ENCODE measurements at places on chromosomes 16 and 17. TPM values are rescaled to one million over a fixed set of nuclear protein-coding genes. Genes with fewer than 3 reads are reported as not detected.
A peak's percentile ranks its signal among the peaks of the same experiment; 100 is the strongest.

Gene SLC5A11
- total RNA-seq, result 0.15 TPM

Gene CACNA1H
- total RNA-seq, result 1.8 TPM

Gene GJD3
- not detected for total RNA-seq

DNA sequence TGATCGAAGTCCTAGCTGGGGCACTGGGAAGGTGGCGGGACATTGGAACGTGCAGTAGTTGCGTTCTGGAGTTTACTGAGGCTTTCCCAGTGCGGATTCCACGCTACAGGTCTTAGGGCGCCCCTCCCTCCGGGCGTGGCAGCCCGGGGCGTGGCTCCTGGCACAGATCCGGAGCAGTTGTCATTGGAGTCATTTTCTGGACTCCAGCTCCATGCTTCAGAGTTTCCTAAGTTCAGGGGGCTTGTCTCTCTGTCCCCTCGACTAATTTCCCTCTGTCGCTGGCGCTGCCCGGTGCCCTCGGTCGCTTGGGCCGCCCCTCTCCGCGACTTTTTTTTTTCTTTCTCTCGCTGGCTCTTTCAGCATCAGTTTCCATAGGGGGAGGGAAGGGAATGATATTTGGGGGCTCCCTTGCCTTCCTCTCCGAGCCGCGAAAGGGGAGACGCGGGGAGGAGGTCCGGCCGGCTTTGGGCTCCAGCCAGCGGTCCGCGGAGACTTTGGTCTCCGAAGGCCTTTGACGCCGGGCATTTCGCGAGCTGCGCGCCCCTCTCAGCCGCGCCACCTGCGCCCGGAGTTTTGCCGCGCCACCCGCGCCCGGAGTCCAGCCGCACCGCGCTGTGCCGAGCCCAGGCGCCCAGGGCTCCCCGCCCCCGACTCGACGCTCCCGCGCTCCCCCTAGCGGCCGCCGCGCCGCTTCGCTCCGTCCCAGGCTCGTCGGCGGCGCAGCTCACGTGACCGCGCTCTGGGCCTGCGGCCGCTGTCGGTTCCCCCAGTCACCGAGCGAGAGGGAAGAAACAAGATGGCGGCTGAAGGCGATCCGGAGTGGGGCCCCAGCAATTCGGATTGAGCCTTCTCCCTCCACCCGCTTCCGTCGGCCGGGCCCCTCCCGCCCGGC is at the start of gene BPTF:
TSS of gene BPTF (plus strand) at position 769 of the 892 bp plus-strand sequence. CDS start 222 bp downstream, outside the sequence.
- H3K27ac ChIP-seq, result peak within 1 kb of the TSS; percentile 74
- H3K4me1 ChIP-seq, result peaks cover 17% of the 10 kb centered on the region
- peak; percentile 91 for DNase-seq
- no peaks in the 10 kb centered on the region for H3K36me3 ChIP-seq
- peak within 1 kb of the TSS; percentile 77 for H3K4me3 ChIP-seq

- no peaks in the 10 kb centered on the region for H3K36me3 ChIP-seq
- no peaks in the 10 kb centered on the region for H3K27me3 ChIP-seq
- peak overlapping the region; percentile 97 for H3K27ac ChIP-seq
- peaks cover 4% of the 10 kb centered on the region for H3K4me1 ChIP-seq
- peak; percentile 16 for DNase-seq
Observed at GRCh38 chr17:82098939-82099763, 1.1 kb upstream of the FASN start.

- H3K4me1 ChIP-seq, result no peaks in the 10 kb centered on the region
- DNase-seq, result peak; percentile 61
- H3K36me3 ChIP-seq, result no peaks in the 10 kb centered on the region
- H3K27ac ChIP-seq, result no peak overlapping the region
- H3K27me3 ChIP-seq, result no peaks in the 10 kb centered on the region
Observed at GRCh38 chr17:10618202-10618635, 38.9 kb downstream of the MYH3 start.

GRCh38 chr16:66515596-66516508 is 34.1 kb downstream of the TK2 start:
- peak overlapping the region; percentile 52 for H3K27ac ChIP-seq
- no peaks in the 10 kb centered on the region for H3K27me3 ChIP-seq
- H3K4me1 ChIP-seq, result peaks cover 49% of the 10 kb centered on the region

All from naive thymus-derived CD4-positive, alpha-beta T cell (primary cell).